ENCODE measurements at places on chromosomes 1 and 21. TPM values are rescaled to one million over a fixed set of nuclear protein-coding genes. Genes with fewer than 3 reads are reported as not detected.

DNA sequence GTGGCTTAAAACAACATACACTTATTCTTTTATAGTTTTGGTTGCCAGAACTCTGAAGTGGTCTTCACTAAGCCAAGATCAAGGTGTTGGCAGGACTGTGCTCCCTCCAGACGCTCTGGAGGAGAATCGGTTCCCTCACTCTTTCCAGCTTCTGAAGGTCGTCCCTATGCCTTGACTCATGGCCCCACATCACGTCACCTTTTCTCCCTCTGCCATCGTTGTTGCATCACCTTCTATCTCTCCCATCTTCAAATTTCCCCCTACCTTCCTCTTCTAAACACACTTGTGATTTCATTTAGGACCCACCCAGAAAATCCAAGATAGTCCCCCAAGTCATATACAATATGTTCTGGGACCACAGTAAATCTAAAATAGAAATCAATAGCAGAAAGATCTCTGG is 12.4 kb downstream of the HHIPL2 start:
- no peak for DNase-seq

GRCh38 chr1:52402860-52403240 is 1.4 kb downstream of the ORC1 start:
- DNase-seq, result no peak

- no peak for DNase-seq
Observed at GRCh38 chr21:43571976-43572375, 87.3 kb downstream of the HSF2BP start.

GRCh38 chr1:96313216-96313615 is 408.4 kb upstream of the PTBP2 start:
- DNase-seq, result no peak

DNA sequence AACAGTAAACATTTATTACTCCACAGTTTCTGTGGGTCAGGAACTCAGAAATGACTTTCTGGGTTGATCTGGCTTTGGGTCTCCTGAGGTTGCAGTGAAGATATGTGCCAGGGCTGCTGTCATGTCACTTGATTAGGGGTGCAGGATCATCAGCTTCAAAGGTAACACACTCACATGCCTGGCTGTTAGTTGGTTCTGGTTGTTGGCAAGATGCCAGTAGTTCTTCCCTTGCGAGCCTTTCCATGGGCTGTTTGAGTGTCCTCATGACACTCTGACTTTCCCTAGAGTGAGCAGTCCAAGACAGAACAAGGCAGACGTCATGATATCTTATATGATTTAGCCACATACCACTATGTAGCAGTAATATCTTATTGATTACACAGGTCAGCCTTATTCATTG is 1.8 kb downstream of the SWT1 start:
- DNase-seq, result peak; percentile 15

The A3GALT2 gene
- total RNA-seq, result not detected

GRCh38 chr1:30912224-30912623 is 3.7 kb upstream of the SDC3 start:
- DNase-seq, result no peak

The SYCP1 gene
- not detected for total RNA-seq

DNA sequence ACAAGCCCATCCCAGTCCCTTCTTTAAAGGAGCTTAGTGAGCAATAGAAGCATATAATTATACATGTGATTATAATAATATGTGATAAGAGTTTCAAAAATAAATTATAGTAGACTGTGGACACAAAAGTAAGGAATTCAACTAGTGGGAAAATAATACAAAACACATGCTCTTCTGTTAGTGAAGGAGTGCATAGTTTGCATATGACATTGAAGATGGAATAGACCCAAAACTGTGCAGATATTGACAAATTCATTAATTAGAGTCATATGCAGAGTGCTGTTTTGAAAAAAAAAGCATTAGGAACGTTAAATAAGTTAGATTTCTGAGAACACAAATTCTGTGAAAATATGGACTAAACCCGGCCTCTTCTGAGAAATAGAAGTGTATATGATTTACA is 278.8 kb downstream of the ASTN1 start:
- DNase-seq, result no peak

GRCh38 chr1:30229960-30230359 is 493.4 kb downstream of the MATN1 start:
- DNase-seq, result no peak

GRCh38 chr1:151993734-151994496 is at the start of gene S100A10:
TSS of gene S100A10 (minus strand) at chr1:151993859. CDS start at chr1:151986230, 7,629 bp downstream.
- DNase-seq, result peak; percentile 91

The ALX3 gene
- not detected for total RNA-seq

DNA sequence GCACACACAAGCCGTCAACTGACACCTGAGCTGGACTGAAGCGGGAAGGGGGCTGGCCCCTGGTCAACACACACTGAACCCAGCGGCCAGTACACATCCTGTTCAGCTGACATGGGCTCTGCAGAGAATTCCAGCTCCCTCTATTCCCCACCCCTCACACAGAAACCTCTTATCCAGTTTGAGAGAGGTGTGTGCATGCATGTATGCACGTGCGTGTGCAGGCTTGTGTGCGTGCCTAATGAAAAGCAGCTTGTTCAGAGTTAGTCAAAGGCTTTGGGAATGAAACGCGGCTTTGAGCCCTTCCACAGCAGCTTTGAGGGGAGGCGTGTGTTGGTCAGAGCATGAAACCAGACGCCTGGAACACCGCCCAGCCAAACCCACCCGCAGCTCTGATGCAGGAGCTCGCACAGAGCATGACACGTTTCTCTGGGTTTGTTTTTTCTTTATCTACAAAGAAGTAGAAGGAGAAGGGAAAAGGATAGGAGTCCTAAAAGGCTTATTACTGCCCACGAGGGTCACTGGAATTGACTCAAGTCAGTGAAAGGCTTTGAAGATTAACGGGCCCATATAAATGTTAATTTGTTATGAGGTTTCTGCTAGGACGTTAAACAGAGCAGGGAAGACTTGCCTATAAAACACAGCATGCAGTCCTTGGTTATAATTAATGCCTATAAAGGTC is 184.2 kb downstream of the ETS2 start:
- DNase-seq, result no peak

GRCh38 chr1:204408074-204408507 is 3.5 kb downstream of the PPP1R15B start:
- DNase-seq, result no peak

The ARHGAP30 gene
- 3.8 TPM for total RNA-seq

GRCh38 chr1:235640580-235640979 is 9.0 kb downstream of the GNG4 start:
- no peak for DNase-seq

DNA sequence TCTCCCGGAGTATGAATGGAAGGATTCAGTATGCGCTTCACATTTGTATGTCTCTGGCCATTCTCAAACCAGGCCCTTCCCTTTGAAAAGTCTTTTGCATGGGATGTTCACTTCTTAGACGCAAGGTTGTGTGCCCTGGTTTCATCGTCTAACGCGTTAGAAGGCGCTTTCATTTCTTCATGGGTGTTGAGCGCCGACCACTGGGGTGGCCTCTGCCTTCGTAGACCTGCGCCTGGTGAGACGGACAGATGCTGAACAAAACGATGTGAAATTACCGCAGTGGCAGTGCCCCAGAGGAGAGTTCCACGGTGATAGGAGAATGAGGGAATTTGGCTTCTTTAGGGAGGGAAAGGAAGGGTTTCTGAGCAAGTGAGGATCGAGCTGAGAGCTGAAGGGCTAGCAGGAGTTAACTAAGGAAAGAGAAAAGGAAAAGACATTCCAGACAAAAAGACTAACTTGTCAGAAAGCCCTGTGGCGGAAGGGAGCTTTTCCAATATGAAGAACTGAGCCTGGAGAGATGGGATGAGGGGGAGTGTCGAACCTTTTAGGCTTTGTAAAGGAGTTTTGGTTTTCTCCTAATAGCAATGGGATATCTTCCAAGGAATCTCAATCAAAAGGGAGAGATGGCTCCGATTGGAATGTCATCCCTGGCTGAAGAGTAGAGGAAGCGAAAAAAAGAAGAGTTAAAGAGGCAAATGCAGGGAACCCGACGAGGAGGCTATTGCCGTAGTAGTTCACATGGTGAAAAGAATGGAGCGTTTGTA is 951 bp downstream of the GGPS1 start:
- DNase-seq, result peak; percentile 47

The NEXN gene
- total RNA-seq, result 2.1 TPM
